NCI-H2081 (cell line): ENCODE measurements at places on chromosomes 2 and 18.

- no peak for DNase-seq
These were observed 31.5 kb downstream of the ZNF519 start for GRCh38 chr18:14100503-14101286.

DNA sequence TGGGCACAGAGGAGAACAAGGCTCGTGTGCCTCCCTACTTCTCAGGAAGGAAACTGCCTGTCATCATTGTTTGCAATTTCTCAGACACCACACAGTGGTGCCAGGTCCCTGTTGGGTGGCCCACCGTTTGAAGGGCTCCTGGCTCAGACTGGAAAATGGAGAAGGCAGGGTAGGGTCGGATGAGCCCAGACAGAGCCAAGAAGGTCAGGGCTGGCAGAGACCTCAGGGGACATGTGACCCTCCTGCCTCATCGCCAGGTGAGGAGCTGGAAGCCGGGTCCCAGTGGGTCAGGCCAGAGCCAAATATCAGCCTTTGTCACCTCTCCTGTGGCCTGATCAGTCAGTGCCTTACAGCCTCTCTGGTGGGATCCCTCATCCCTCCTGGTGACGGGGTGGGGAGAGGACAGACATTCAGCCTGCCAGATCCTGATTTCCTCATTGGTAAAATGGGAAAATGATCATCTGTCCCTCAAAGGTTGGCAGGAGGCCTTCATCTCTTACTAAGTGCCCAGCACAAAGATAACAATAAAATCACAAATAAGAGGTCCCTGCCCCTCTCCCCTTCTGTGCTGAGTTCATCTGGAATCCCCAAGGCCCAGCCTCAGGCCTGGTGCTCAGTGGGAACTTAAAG is 117.6 kb downstream of the CAPN13 start:
- DNase-seq, result no peak

DNA sequence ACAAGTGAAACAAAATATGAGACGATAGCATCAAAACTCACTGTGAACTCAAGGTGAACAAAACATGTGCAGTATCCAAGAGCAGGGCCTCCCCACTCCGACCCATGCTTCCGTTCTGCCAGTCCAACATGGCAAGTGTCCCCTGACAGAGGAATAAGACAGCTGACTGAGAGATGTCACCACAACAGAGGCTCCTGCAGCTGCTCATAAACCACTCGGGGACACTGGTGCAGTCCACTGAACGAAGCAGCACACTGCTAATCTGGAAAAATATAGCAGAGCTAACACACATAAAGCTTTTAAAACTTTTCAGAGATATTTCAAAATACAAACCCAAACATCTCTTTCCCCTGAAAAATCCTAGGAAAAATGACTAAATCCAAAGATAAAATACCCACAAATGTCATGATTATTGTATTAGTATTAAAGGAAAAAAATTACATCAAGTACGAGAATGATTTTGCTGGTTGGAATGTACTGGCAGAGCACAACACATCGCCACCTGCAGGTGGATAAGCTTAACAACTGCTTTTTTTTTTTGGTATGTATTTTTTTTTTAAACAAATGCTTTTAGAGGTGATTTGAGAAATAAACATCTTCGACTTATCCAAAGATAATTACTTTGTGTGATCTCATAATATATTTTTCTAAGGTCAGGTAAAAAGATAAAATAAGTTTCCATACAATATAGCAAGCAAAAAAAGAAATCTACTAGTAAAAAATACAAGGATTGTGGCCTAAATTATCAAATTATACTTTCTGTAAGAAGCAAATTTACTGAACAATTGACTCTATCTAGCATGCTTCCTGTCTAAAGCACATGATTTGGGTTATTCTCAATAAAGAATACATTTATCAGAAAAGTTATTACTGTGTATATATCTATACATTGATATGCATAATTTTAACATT is 18.6 kb downstream of the THADA start:
- DNase-seq, result peak; percentile 21

GRCh38 chr2:101435001-101435862 is 39.7 kb downstream of the RFX8 start:
- no peak for DNase-seq

DNA sequence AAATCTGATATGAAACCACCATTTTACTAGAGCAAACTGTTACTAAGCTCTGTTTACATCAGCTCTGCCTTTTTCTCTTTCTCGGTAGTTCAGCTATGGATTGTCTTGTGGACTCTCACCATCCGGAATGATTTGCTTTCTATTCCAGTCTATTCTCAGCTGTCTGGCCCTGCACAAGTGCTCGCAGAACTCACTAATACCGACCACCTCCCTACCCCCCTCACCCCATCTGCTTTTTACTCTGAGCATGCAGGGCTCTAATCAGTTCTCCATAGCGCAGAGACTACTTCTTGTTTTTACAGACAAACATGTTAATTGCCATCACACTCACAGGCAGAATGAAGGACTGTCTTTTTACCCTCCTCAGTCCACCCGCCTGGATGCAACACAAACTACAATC is 180.7 kb upstream of the POU3F3 start:
- no peak for DNase-seq

DNA sequence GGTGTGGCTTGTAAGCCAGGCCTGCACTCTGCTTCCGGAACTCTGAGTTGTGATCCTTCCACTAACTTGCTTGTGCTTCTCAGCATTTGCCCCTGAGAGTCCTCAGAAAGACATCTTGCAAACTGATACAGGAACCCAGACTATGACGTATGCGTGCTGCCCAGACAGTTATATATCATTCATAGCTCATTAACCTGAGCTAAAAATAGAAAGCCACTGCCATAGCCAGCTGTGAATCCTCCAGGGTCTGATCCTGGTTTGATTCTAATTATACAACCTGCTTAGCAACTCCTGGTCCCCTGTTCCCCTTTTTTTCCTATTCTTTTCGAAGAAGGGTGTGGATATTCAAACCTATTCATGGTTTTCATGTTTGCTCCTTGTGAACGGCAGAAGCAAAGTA is 63.7 kb downstream of the MARCHF4 start:
- DNase-seq, result no peak

- no peak for DNase-seq
These were observed 48.0 kb upstream of the ITM2C start for GRCh38 chr2:230816735-230817134.

DNA sequence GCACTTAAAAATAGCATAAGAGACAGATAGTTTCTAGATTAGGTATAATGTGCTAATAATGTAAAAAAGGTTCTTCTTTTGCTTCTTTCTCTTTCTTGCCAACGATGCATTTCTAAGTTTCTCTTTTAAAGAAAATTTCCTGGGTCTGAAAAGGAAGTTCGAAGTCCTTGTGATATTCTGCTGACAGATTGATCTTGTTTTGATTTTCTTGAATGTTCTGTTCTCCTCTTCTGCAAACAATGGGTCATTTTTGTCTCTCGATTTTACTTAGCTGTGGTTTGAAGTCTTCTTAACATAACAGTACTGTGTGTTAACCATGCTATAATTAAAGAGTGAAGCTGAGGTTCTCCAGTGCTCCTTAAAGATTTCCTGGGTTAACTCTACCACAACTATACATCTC is 61.1 kb upstream of the ACYP2 start:
- DNase-seq, result no peak

- DNase-seq, result no peak
These were observed 85.5 kb downstream of the PMAIP1 start for GRCh38 chr18:59985289-59985688.

DNA sequence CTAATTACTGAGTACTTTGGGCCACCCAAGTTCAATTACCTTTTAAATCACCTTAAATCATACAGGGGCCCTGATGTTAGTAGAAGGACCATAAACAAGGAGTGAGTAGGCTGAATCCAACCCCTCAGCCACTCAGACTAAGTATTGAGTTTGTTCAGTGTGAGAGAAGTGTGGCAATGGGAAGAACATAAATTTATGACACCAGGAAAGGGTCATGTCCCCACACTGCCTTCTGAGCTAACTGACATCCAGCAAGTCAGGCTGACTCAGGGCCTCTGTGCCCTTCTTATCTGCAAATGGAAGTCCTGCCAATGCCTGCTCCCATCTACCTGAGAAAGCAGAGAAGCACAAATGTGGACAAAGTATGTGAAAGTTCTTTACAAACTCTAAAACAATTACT is 12.9 kb downstream of the PLEKHM3 start:
- no peak for DNase-seq

DNA sequence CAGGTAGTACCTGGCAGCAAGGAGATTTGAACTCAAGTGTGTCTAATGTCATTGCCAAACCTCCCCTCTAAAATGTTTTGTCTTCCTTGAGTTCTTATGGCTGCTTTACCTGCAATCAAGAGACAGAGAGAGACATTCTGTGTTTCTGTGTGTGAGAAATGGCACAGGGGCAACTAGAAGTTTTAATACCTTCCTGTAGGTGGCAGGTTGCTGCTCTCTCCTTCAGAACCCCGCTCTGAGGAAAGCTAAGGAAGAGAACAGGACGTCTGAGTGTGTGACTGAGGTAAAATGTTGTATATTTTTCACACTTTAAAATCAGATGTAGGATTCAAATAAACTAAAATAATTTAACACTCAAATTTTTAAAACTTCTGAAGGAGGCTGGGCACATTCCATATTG is 19.2 kb downstream of the DTNA start:
- peak; percentile 16 for DNase-seq

GRCh38 chr2:182081602-182082260 is 96.1 kb downstream of the PPP1R1C start:
- DNase-seq, result no peak

DNA sequence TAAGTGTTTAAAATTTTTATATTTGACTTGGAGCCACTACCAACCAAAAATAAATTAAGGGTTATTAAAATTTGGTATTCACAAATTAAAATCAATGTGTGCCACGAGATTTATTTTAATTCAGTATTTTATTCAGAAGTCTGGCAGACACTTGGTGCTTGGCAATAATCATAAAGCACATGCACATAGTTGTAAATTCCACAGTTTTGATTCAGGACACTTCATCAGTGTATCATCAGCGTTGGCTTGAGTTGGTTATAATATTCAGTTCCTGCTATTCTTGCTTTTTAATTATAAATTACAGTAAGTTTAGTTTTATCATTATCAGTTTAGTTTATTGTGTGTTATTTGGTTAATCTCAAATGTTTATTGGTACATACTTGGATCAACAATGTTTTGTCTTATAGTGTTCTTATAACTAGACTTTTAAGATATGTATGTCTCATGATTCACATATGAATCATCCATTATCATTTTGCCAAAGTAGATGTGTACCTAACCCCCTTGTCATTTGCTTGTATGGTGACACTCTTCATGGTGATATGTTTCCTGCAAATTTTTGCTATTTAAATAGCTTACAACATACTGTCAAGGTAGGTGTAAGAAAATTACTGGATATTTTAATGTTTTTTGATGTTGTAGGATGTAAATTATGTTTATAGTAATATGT is 237.9 kb downstream of the BABAM2 start:
- DNase-seq, result no peak

DNA sequence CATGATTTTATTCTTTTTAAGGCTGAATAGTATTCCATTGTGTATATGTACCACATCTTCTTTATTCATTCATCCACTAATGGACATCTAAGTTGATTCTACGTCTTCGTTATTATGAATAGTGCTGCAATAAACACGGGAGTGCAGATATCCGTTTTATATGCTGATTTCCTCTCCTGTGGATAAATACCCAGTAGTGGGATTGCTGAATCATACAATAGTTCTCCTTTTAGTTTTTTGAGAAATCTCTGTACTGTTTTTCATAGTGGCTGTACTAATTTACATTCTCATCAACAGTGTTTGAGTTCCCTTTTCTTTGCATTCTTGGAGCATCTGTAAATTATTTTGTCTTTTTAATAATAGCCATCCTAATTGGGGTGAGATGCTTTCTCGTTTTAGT is 114.5 kb downstream of the RGPD3 start:
- DNase-seq, result no peak

DNA sequence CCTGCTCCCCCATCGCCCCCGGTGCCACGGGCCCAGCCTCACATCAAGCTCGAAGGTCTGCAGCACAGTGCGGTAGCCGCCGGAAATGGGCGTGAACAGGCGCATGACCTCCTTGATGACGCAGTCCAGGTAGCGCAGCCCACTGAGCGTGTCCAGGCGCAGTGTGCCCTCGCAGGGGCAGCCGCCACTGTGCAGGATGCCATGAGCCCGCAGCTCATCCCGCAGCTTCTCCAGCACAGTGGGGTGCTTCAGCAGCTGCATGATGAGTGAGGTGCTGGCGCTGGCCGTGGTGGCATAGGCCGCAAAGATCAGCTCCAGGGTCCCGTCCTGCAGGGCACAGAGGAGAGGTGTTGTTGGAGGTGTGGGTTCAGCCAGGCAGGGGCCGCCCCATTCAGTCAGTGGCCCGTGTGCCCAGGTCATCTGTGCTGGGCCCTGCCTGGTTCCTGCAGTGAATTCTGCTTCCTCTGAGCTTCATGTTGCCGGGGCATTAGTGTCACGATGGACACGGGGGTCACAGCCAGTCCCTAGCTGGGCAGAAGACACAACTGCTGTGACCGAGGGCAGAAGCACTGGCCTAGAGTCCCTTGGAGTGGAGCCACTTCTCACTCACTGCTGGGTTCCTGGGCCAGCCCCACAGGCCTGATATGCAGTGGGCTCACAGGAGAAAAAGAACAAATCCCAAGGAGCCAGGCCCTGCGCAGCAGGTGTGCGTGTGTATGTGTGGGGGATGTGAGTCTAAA is 14.5 kb downstream of the CYP26B1 start:
- no peak for DNase-seq

DNA sequence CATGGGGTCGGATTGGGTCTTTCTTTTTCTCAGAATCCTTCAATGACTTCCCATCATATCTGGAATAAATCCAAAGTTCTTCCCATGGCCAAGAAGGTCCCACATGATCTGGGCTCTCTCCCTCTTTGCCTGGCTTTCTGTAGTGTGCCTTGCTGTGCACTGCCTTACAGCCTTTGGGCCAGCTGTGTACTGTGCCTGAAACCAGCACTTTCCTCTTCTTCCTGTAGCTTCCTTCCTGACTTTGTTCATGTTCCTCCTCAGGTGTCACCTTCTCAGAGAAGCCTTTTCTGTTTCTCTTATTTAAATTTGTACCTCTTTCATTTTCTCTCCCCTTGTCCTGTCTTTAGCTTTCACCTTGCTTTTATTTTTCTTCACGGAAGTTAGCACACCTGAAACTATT is 4.3 kb upstream of the CDCA7 start:
- DNase-seq, result no peak

GRCh38 chr2:21253311-21254027 is 129.7 kb downstream of the TDRD15 start:
- DNase-seq, result no peak
